Hematopoietic multipotent progenitor cell treated with erythropoietin and hydrocortisone succinate and interleukin-3 and kit ligand, for 4 days (in vitro differentiated cells): ENCODE measurements at places on chromosomes 6 and 20.

DNA sequence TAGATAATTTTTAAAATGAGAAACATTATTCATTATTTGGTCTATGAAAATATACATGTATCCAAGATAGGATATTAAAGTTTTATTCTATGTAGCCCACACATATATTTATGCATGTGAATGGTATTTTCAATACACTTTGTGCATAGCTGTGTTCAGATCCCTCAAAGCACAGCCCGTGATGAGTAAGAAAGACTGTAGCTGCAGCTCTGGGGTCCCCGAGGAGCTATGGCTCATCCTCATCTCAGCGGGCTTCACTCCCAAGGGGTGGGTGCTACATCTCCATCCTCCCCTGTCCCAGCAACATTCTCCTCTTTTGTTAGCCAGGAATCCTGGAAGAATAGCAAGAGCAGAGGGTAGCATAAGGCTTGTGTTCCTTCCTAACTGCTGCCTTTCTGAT is 130.8 kb downstream of the SAMD5 start:
- DNase-seq = no peak

DNA sequence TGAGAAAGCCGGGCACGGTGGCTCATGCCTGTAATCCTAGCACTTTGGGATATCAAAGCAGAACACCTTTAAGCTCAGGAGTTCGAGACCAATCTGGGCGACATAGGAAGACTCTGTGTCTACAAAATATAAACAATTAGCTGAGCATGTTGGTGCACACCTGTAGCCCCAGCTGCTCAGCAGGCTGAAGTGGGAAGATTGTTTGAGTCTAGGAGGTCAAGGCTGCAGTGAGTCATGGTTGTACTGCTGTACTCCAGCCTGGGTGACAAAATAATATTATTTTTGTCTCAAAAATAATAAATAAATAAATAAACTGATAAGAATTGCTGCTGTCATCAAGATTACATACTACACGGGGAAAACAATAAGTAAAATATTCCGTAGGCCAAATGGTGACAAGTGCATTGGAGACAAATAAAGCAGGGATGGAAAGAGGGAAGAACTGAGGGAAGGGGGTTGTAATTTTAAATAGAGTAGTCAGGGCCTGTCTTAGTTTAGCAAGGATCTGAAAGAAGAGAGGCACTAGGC is 14.0 kb upstream of the TOP1 start:
- no peak for DNase-seq

DNA sequence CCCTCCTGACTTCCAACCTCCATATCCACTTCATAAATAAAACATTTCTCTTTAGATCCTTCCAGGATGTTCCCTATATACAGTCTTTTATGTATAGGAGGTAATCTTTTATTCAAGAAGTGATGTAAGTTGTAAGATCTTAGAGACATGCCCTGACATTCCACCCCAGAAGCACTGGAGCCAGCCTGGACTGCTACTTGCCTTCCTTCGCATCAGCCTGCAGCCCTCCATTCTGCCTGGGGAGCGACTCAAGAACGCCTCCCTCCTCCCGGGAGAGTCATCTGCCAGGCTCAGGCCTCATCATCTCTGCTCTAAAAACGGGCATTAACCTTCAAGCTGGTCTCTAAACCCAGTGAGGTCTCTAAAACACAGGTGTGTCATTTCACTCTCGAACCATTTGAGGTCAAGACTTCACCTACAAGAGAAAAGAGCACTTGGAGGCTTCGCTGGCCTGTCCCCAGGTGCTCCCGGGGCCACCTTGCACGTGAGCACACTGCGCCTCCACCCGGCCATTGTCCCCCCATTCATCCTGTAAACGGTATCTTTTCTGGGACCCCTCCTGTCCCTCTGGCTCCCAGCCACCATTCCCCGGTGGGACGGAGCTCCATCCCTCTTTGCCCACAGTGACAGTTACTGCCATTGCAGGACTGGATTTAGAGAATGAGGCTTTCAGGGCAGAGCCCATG is 107.5 kb upstream of the PDE10A start:
- no peak for DNase-seq

GRCh38 chr6:148934539-148934938 is 187.7 kb downstream of the UST start:
- peak; percentile 47 for DNase-seq

DNA sequence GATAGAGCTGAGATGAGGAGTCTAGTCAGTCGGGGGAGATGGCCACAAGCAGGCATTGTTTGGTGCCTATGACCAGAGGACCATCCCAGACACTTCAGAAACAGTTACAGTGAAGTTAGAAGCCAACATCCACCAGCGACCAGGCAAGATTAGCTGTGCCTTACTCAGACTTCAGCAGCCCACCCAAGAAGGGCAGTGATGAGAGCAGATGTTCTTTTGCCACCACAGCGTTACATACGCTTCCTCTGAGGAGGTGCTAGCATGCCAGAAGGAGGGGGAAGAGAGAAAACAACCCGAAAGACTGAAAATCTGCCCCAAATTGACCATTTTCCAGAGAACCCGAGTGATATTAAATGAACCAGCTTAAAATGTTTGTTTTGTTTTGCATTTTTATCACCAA is 186.8 kb downstream of the PRL start:
- no peak for DNase-seq

- DNase-seq = no peak
Measured at GRCh38 chr20:4912380-4913142, 88.7 kb downstream of the SLC23A2 start.

DNA sequence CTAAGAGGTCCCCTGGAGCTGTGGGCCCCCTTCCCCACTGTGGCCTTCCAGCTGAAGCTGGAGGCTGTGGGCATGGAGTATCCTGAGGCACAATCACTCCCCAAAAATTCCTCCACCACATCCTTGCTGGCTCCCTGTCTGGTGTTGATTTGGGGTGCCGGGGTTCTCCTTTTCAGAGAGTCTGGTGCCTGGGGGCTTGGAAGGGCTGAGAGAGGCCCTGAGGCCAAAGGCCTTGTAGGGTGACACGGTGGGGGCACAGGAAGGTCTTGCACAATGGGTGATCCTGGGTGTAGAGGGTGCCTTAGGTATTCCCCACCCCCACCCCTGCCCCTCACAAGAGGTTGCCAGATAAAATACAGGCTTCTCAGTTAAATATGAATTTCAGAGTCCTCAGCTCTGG is 33.2 kb upstream of the VEGFA start:
- DNase-seq = no peak

- DNase-seq = peak; percentile 68
Measured at GRCh38 chr6:17932330-17932852, 55.0 kb downstream of the KIF13A start.

GRCh38 chr6:129100164-129100563 is 217.2 kb downstream of the LAMA2 start:
- no peak for DNase-seq

- DNase-seq = peak; percentile 11
Measured at GRCh38 chr6:122790423-122791309, 1.6 kb downstream of the SMPDL3A start.

DNA sequence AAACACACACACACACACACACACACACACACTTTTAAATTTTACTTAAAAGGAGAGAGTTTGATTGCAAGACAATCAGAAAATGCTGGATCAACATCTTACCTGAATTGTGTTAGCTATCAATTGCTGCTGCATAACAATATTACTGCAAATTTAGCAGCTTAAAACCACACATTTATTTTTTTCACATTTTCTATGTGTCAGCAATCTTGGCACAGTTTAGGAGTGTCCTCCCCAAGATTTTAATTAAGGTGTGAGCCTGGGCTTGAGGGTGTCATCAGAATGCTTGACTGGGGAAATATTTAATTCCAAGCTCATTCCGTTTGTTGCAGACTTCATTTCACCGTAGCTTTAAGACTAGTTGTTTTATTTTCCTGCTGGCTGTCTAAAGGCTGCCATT is 431.0 kb upstream of the GJE1 start:
- no peak for DNase-seq

DNA sequence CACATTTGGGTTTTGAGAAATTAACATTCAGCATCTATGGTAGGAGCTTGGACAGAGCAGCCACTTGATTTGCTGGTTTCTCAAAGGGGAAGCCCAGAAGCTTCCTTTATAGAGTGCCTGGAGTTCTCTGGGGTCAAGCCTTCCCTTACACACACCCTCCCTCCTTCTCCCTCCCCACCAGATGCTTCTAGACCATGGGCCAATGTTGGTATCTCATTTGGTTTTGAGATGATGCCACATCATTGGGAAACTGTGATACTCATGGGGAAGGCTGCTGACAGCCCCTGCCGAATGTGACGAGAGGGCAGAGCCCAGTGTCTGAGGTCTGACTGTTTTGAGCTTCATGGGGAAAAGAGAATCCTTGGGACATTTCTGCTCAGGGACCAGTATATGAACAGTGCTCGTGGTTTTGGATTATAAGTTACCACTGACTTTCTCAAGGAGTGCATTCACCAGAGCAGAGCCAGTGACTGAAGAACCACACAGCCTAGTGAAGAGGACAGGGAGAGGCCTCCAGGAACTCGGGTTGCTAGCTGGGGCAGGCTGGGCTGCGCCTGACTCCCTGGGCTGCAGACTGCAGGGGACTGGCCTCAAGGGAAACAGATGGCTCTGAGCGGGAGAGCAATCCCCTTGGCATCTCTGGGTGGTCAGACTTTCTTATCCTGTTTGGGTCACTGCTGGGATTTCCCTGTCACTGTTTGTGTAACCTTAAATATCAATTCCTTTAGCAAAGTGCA is 46.4 kb upstream of the CST5 start:
- no peak for DNase-seq

DNA sequence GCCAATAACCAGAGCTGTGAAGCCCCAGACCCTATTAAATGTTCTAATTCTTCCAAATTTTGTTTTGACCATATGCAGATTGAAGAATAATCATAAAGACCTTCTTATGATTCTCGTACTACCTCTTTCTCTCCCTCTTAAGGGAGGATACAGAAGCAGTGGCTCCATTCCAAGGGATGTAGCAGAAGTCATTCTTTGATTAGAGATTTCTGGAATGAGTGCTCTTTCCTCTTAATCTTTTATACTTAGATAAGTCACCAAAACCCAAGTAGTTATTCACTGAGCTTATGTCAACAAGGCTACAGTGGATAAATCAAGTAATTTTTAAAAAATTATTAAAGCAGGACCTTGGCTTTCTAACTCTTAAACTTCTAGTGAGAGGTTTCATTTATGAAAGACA is 266.0 kb upstream of the STXBP5 start:
- peak; percentile 59 for DNase-seq

DNA sequence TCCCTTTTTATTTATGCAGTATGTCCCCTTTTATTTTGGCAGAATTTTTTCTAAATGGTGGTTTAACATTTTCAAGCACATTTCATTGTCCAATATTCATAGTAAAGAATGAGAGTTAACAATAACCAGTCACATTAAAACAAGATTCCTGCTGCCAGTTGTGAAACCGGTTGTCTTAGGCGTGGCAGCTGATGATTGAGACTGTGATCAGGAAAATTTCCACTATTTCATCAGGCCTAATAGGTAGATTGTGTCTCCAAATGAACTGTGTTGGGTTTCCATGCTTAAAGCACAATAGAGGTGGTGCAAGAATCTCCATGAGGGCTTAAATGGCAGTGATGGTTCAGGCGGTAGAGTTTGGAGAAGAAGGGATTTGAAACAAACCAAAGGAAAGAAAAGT is 15.3 kb downstream of the PRDM1 start:
- DNase-seq = no peak

DNA sequence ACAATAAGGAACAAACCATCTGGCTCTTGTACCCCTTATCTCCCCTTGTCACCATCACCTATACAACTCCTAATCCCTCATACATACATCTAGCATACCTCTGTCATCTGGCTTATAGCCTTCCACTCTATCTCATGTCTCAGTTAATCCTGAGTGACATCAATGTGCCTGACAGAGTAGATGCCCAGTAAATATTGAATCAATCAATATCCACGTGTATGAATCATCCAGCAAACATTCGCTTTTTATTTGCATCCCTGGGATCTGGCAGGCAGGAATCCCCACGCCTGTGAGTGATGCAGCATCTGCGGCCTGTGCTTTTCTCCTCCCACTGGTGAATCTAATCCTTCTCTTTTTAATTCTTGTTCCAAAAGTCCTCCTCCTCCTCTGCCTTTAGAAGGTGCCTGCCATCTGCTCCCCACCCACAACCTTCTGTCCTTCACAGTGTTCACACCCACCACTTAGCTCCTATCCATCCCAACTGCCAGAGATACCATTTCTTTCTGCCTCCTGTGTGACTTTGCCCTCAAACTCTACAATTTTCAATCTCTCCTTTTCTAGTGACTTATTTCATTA is 37.6 kb downstream of the ZNF391 start:
- no peak for DNase-seq

DNA sequence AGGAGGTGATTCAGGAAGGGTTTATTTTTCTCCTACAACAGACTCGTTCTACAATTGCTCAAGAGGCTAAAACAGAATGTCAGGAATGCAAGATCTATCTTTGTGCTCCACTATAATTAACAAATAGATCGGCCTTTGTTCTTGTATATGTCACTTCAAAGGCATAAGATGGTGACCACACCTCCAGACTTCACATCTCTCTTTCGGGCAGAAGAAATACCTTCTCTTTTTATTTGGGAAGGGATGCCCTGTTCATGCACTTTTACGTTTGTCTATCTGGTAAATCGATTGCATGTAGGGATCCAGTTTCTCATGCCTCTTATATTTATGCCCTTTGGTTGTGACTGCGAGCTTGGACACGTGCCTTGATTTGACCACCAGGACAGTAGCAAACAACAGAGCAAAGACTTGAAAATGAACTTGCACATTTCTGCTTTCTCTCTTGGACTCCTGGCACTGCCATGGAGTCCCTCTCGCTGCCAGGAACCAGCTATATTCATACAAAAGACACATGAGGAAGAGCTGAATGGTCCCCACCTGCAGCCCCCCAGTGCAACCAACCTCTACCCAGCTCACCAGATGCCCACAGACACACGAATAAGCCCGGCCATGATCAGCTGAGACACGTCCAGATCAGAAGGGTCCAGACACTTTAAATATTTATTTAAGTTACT is 219.8 kb upstream of the STXBP5 start:
- no peak for DNase-seq

- no peak for DNase-seq
Measured at GRCh38 chr6:12624142-12624837, 92.3 kb upstream of the PHACTR1 start.

DNA sequence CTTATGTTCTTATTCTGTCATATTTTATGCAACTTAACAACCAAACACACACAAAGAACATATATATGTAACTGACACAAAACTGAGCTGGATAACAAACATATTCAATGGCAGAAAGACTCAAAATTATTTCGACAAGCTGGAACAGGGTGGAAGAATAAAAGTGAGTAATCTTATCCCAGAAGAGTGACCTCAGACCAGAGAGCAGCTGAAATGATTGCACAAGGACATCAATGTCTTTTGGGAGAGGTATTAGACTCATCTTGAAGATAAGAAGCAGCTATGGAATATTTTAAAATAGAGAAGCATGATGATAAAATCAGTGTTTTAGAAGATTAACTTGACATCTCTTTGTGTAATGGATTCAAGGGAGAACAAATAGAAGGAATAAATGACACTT is 191.6 kb upstream of the PRDM1 start:
- DNase-seq = no peak

GRCh38 chr6:34457742-34458735 is 7.8 kb upstream of the PACSIN1 start:
- DNase-seq = peak; percentile 28

GRCh38 chr20:44033873-44034272 is 119.2 kb downstream of the TOX2 start:
- DNase-seq = no peak
